ENCODE measurements at places on chromosomes 2 and 18.
A peak's percentile ranks its signal among the peaks of the same experiment; 100 is the strongest.

- DNase-seq, result no peak
Observed at GRCh38 chr18:46152436-46152807, 48.2 kb downstream of the HAUS1 start.

DNA sequence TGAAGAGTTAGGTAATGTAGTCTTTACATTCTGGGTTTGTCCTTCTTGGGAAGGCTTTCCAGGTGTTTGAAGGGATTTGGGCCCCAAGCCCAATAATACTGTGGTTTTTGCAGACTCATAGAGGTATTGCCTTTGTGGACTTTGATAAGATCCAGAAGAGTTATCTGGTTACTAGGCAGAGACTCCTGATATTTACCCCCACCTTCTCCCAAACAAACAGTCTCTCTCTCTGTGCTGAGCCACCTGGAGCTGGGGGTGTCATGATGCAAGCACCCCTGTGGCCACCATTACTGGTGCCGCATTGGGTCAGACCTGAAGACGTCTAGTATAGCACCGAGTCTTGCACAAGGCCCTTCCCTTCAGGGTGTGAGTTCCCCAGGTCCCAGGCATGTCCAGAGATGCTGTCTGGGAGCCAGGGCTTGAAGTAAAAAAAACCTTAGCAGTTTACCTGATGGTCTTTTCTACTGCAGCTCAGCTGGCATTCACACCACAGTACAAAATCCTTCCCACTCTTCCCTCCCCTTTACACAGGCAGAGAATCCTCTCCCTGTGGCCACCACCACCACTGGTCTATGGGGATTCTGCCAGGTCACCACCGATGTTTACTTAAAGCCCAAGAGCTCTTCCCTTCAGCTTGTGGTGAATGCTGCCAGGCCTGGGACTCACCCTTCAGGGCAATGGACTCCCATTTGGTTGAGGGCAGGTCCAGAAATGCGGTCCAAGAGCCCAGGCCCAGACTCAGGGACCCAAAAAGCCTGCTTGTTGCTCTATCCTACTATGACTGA lies 22.2 kb upstream of the FAM228A start:
- DNase-seq, result no peak

GRCh38 chr2:221527776-221528309 lies 44.3 kb downstream of the EPHA4 start:
- DNase-seq, result no peak

GRCh38 chr2:17752892-17753802 lies 463 bp downstream of the SMC6 start:
- peak; percentile 58 for DNase-seq
